ENCODE measurements at places on chromosomes 12 and 14. TPM values are rescaled to one million over a fixed set of nuclear protein-coding genes. Genes with fewer than 3 reads are reported as not detected.

GRCh38 chr14:77924141-77924948 is 124.4 kb downstream of the ADCK1 start:
- H3K27me3 ChIP-seq, result no peaks in the 10 kb centered on the region
- no peaks in the 10 kb centered on the region for H3K36me3 ChIP-seq
- DNase-seq, result no peak
- H3K27ac ChIP-seq, result no peak overlapping the region
- H3K4me3 ChIP-seq, result no peak overlapping the region

DNA sequence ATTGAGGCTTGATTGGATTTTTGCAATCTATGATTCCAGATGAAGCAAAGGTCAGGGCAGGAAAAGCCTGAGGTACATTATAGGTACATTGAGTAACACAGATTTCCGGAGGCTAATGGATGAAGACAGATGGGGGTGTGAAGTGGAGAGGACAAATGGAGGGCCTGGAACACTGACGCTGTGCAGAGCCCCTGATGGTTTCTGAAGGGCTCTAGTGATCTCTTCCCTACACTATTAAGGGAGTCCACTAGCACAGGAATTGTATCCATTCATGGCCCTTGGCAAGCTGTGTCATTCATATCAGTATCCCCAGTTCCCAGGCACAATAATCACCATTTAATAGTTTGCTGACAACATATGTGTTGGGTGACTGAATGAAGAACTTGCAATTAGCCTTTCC is 284.8 kb downstream of the ITPR2 start:
- no peaks in the 10 kb centered on the region for H3K4me1 ChIP-seq
- H3K27me3 ChIP-seq, result no peaks in the 10 kb centered on the region
- H3K4me3 ChIP-seq, result no peak overlapping the region

GRCh38 chr14:35444104-35444503 is 39.6 kb upstream of the NFKBIA start:
- no peaks in the 10 kb centered on the region for H3K36me3 ChIP-seq
- H3K4me1 ChIP-seq, result no peaks in the 10 kb centered on the region
- no peak overlapping the region for H3K4me3 ChIP-seq
- H3K27me3 ChIP-seq, result no peaks in the 10 kb centered on the region
- no peak for DNase-seq

ASCL1 gene
- not detected for total RNA-seq

GRCh38 chr12:105113094-105113493 is 5.6 kb downstream of the WASHC4 start:
- no peak overlapping the region for H3K27ac ChIP-seq
- no peak overlapping the region for H3K4me3 ChIP-seq
- H3K4me1 ChIP-seq, result no peaks in the 10 kb centered on the region
- DNase-seq, result no peak
- no peaks in the 10 kb centered on the region for H3K36me3 ChIP-seq
- H3K27me3 ChIP-seq, result no peaks in the 10 kb centered on the region

CCDC175 gene
- total RNA-seq, result 0.71 TPM

GRCh38 chr12:5201554-5202218 is 158.0 kb downstream of the KCNA5 start:
- H3K36me3 ChIP-seq, result no peaks in the 10 kb centered on the region
- no peaks in the 10 kb centered on the region for H3K27me3 ChIP-seq
- no peaks in the 10 kb centered on the region for H3K4me1 ChIP-seq
- no peak overlapping the region for H3K4me3 ChIP-seq

FOXJ2 gene
- 32.1 TPM for total RNA-seq

DNA sequence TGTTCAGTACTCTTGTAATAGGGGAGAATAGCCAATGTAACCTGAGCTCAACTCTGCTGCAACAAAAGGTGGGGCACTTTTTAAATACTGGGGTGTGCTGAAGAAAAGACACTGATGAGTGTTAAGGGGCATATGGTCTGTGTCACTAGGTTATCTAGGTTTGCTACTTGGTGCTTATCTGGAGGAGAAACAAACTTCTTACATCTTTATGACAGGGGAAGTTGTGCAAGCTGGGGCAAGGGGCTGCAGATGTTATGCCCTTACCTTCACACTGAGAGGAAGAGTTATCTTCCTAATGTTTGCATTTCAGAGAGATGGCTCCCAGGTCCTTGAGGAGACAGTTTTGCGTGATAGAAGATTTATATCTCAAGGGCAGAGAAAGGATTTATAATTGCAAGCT is 90.9 kb upstream of the PKP2 start:
- DNase-seq, result no peak
- H3K36me3 ChIP-seq, result no peaks in the 10 kb centered on the region
- H3K27me3 ChIP-seq, result no peaks in the 10 kb centered on the region
- no peak overlapping the region for H3K4me3 ChIP-seq

DNA sequence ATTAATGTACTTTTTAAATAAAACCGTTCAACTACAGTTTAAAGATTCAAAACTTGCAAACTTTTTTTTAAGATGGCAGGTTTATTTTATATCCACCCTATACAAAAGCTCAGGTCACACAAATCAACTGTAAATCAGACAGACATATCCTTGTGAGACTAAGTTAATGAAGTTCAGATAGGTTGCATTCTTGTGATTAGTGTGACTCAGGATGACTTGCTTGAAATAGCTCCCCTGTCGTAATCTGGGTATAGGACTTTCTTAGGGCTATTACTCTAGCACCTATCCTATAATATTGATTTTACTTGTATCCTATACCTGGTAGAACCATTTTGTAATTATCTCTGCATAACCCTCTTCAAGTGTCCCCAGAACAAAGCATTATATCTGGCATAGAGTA is 9.5 kb upstream of the PRKD1 start:
- no peak overlapping the region for H3K4me3 ChIP-seq
- H3K27ac ChIP-seq, result no peak overlapping the region
- no peak for DNase-seq
- H3K4me1 ChIP-seq, result no peaks in the 10 kb centered on the region
